ENCODE measurements at places on chromosomes 4 and X. TPM values are rescaled to one million over a fixed set of nuclear protein-coding genes. Genes with fewer than 3 reads are reported as not detected.

DNA sequence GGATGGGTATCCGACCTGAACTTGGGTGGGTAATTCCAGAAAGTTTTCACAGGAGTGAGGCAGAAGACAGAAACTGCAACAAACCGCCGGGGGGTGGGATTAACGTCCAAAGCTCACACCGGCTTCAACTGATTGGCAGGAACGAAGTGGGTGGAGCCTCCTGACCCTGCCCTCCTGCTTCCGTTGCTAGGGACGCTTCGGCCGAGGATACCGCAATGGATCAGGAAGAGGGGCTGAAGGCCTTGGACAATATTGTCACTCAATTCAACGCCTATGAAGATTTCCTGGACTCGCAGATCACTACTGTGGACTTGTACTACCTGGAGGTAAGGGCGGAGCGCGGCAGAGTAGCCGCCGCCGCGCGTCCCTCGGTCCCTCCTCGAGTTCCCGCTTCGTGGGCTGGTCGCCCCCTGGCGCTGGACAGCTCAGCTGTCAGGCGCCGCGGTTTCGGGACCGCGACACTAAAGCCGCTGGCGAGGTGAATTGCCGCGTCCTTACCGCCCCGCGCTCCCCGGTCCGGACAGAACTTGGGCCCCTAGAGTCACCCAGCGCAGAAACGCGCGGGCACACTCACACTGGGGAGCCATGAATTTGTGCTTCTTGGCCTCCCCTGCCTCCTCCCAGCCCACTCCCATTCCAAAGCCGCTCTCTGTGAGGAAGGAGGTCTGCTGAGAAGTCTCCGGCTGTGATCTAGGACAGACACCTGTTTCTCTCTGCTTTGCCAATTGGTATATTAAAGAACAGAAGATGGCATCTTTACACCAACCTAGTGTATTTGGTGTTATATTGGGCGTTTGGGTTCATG is at the start of gene CFAP299:
TSS of gene CFAP299 (plus strand) at position 177 of the 805 bp plus-strand sequence.
- peak; percentile 87 for DNase-seq

- DNase-seq: no peak
Measured at GRCh38 chrX:153468008-153468580, 2.3 kb downstream of the HAUS7 start.

GRCh38 chrX:107602694-107603239 is 25.5 kb upstream of the PRPS1 start:
- no peak for DNase-seq

GRCh38 chr4:155809835-155810234 is 51.0 kb downstream of the GUCY1B1 start:
- DNase-seq: no peak

GRCh38 chr4:53637348-53637747 is 46.1 kb upstream of the LNX1 start:
- DNase-seq: no peak

- DNase-seq: peak; percentile 26
Measured at GRCh38 chrX:110317061-110317819, 645 bp downstream of the AMMECR1 start.

GRCh38 chrX:13428053-13428786 is 108.4 kb upstream of the ATXN3L start:
- DNase-seq: no peak

DNA sequence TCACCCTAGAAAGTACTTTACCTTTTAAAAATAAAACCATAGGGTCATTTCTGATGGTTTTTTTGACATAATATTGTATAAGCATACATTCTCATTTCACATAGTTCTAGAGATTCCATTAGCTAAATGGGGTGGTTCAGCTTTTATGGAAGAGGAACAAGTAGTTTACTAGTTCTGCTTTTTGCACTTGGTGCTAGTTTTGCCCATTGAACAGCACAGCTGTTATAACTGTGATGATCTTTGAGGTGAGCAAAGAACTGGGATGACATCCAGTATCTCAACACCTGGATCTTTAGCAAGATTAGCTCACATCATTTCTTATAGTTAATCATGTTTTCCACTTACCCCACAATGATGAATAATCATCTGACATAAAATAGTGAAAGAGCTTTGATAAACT is 40.9 kb downstream of the MOB1B start:
- no peak for DNase-seq

DNA sequence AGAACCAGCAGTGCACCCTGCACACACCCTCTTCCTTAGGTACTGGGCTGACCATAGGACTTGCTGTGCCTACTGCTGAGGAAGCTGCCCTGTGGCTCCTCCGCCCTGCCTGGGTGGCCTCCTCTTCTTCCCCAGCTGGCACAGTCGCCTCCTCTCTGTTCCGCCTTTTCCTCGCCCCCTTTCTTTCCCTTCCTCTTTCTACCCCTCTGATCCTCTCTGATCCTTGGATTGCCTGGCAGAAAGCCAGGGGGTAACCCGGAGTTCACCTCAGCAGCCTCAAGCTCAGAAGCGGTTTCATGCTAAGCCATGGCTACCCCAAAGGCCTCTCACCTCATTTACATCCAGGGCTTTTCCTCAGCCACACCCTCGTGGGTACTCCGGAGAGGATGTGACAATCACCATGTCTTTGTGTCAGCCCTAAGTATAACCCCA is 136.2 kb downstream of the SMIM20 start:
- no peak for DNase-seq

GRCh38 chr4:7903791-7904516 is 35.7 kb downstream of the AFAP1 start:
- DNase-seq: no peak

GRCh38 chr4:147325571-147325981 is 155.3 kb upstream of the EDNRA start:
- DNase-seq: no peak

DNA sequence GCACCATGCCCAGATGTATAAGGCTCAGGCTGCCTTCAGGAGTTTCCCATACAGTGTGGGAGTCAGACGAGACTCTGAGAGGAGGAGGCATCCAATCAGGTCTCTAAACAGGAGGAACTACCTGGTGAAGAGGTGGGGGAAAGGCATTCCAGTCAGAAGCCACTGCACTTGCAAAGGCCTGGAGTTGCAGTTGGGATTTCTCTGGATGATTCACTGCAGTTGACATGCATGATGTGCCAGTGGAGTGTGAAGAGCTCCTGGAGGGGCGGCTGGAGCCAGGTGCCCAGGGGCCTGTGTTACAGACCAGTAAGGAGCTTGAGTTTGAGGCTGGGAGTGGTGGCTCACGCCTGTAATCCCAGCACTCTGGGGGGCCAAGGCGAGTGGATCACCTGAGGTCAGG is 339.1 kb downstream of the ARHGAP10 start:
- no peak for DNase-seq

- no peak for DNase-seq
Measured at GRCh38 chrX:50002067-50002714, 79.8 kb downstream of the CLCN5 start.

DNA sequence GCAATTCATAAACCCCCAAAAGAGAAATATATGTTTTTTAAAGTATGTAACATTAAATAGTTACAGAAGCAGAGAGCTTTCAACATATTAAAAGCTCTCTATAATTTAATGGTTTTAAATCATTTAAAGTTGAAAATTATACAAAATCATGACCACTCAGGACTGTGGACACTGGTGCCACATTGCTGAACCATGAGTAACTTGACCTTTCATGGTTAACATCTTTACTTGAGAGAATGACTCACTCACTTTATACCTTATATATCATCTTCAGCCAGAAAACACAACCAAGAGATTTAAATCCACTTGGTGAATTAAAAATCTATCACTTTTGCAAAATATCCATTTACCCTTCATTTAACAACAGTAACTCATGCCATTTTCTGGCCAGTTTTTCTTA is 584.3 kb upstream of the SMIM31 start:
- DNase-seq: no peak

GRCh38 chr4:3700223-3700622 is 66.0 kb upstream of the ADRA2C start:
- DNase-seq: no peak

DNA sequence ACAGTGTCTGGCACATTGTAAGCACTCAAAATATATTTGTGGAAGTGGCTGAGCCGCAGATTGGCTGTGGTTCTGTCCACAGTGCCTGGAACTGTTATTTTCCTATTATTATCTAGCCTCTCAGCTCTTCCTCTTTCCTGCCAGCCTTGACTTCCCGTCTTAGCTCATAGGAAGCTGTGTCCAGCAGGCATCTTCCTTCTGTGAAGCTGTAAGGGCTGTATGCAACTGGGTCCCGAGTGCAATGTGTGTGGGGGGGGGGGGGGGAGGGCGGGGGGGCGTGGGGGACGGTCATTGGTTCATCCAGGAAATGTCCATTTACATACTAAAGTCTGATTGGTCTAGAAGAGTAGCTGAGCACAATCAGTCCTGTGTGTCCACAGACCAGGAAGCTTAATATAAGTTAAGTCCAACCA is 210.7 kb downstream of the PDGFRA start:
- no peak for DNase-seq

DNA sequence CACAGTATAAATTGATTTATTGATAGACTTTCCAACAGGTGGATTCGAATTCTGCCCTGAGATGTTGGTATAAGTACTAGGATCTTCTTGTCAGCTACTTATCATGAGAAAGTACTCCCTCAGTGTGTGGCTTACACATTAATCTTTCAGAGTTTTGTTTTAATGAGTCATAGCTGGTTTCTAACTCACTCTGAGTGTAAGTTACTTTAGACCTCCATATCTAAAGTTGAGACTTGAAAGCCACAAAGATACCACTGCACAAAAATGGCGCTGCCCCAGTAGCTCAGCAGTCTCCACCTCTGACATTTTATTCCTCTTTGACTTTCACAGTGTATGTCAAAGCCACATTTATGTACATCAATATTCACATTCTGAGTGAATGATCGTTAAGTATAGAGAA is 318.5 kb downstream of the ARAP2 start:
- no peak for DNase-seq

- no peak for DNase-seq
Measured at GRCh38 chr4:3096202-3096601, 21.7 kb downstream of the HTT start.

- DNase-seq: peak; percentile 95
Measured at GRCh38 chr4:176320340-176320975, 692 bp downstream of the SPCS3 start.

GRCh38 chrX:136850441-136851175 is 29.9 kb downstream of the RBMX start:
- DNase-seq: no peak

DNA sequence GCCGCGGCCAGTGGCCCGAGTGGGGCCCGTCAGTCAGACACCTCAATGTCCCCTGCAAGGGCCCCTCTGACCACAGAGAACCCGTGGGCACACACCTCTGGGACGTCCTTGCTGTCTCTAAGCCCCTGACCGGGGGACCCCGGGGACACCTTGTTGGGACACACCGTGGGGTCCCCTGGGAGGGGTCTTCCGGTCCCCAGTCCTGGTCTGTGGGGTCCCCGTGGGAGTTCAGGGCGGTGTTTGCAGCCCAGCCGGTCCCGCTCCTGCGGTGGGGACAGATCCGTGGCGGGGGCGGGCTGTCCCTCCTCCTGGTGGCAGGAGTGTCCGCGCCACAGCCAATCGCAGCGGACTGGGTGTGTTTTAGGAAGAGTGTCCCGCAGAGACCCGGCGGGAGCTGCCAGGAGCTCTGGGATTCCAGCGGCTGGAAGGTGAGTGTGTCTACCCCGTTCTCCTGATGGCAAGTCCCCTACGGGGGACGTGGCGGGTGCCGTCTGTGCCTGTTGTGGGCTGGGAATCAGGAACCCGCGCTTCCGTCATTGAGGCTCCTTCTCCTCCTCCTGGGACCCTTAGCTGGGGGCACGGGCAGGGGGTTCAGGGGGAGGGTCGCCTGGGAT is 5.1 kb upstream of the PLCXD1 start:
- peak; percentile 88 for DNase-seq

DNA sequence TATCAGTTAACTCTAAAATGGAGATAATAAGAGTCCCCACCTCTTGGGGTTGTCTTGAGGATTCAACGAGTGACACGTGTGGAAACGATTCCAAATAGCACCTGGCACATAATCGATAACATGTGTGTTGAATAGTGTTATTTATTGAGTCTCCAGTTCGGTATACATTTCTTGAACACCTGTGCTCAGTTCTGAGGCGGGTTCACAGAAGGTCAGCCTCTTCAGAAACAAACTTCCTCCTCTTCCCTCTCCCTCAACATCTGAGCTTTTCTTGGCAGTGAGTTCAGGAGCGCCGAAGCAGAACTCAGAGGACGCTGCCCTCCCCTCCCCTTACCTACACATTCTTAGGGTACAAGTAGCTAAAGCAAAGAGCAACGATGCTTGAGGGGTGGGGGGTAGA is 934 bp downstream of the PDHA1 start:
- peak; percentile 52 for DNase-seq

GRCh38 chr4:5822619-5823018 is 70.3 kb downstream of the CRMP1 start:
- no peak for DNase-seq

DNA sequence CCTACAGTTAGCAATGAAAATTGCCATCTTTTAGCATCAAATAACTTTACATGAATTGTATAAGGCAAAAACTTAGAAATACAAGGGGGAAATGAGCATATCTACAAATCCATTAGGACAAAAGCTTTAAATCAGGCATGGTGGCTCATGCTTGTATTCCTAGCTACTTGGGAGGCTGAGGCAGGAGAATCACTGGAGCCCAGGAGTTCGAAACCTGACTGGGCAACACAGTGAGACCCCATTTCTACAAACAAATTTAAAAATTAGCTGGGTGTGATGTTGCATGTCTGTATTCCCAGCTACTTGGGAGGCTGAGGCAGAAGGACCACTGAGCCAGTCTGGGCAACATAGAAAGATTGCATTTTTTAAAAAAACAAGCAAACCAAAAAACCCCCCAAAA is 61.3 kb downstream of the EIF4E start:
- no peak for DNase-seq

- DNase-seq: peak; percentile 93
Measured at GRCh38 chr4:185396724-185397385, at the start of gene ANKRD37. TSS of gene ANKRD37 (plus strand) at chr4:185396841. CDS start at chr4:185396924, 83 bp downstream.

Gene PNMA6A
- 0.39 TPM for total RNA-seq

Gene USP27X
- 1.2 TPM for total RNA-seq

Gene TMPRSS11B
- total RNA-seq: not detected

Gene RTL9
- total RNA-seq: not detected

Gene IL15
- 1.4 TPM for total RNA-seq

Gene HS6ST2
- 3.1 TPM for total RNA-seq

Gene CNOT6L
- total RNA-seq: 25.2 TPM

Gene OTUD6A
- not detected for total RNA-seq

Gene TMEM164
- 11.7 TPM for total RNA-seq

Gene TBC1D1
- 30.5 TPM for total RNA-seq

Gene LDB2
- 6.0 TPM for total RNA-seq

Gene CXCL13
- total RNA-seq: not detected

Gene MAGEA4
- not detected for total RNA-seq

All from pancreas (tissue), 10 donors.